NCI-H1092 (cell line): ENCODE measurements at places on chromosomes 2 and 18.

GRCh38 chr2:33287507-33288005, 188.9 kb upstream of the RASGRP3 start:
- DNase-seq: no peak

DNA sequence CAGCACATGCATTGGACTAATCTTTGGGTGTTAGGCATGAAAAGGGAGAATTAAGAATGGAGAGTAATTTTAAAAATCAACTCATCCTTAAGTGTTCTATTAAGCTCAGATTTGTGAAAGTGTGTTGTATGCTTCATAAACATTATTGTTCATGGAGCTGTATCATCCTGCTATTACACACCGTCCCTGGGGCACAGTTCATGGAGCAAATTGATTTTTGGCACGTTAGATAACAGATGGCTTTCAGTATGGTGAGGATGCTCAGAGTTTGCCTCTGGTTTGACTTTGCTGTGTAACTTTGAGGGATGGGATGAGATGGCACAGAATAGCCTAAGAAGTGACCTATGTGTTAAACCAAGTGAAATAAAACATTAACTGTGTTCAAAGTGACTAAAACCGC, 97.1 kb downstream of the MGAT5 start:
- no peak for DNase-seq

DNA sequence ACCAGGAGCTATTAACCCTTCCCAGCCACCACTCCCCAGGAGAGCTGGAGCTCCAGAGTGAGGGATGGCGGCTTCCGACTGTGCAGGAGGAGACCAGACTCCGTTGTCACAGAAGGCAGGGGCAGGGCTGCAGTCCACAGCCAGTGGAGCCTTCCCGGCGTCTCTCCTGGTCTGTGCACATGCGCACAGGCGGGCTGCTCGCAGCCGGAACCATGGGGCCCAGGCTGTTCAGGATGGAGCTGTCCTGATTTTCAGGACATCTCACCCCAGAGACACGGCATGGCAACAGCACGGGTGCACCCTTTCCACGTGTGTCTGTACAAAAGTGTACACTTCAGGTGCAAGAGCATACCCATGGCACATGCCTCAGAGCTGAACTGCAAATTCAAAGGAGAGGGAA, 28.9 kb downstream of the EIPR1 start:
- DNase-seq: peak; percentile 44

DNA sequence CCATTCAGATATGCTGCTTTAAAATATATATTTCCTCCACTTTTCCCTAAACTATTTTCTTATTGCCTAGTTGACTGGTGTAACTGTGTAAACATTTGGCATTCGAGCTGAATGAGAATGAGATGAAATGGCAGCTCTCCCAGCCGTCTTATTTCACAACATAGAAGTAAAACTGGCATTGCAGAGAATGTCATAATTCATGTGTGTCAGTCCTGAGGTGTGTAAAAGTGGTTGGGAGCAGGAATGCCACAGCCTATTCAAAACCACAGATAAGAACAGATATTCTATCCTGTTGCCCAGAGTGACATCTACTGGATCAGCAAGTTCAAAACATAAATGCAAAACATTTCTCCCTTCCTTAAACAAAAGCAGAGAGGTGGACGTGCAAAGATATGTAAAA, 565.5 kb upstream of the CHAC2 start:
- DNase-seq: no peak

DNA sequence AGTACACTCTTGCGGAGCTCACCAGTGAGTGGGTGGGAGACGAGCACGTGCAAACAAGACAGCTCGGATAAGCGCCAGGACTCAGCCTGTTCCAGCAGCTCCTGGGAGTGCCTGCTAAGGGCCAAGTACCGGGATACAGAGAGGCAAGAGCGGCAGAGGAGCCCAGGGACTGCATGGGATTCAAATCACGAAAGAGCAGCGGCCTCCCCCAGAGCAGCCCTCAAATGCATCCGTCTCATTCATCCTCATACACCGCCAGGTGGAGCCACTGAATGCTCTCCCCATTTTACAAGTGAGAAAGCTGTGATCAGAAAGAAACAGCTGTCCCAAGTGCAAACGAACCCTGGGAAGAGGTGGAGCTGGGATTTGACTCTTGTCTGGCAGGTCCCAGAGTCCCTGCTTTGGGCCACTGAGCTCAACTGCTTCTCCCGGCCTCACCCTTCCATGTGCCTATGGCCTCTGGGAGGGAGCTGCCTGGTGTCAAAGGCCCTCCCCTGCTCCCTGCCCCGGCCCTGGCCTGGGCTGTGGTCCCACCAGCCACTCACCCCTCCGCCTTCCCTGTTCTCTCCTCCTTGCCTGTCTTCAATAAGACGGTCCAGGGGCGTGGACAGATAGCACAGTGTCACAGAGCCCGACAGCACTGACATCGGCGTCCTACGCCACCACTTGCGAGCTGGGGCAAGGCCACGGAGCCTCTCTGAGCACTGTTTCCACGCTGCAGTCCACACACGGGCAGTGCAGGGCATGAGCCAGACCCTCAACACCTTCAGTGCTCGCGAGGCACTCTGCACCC, 72.8 kb upstream of the TAF1B start:
- peak; percentile 31 for DNase-seq

GRCh38 chr2:7438855-7439254, 521.6 kb downstream of the RNF144A start:
- no peak for DNase-seq

- no peak for DNase-seq
Measured at GRCh38 chr2:28349546-28350165, 43.0 kb upstream of the FOSL2 start.

DNA sequence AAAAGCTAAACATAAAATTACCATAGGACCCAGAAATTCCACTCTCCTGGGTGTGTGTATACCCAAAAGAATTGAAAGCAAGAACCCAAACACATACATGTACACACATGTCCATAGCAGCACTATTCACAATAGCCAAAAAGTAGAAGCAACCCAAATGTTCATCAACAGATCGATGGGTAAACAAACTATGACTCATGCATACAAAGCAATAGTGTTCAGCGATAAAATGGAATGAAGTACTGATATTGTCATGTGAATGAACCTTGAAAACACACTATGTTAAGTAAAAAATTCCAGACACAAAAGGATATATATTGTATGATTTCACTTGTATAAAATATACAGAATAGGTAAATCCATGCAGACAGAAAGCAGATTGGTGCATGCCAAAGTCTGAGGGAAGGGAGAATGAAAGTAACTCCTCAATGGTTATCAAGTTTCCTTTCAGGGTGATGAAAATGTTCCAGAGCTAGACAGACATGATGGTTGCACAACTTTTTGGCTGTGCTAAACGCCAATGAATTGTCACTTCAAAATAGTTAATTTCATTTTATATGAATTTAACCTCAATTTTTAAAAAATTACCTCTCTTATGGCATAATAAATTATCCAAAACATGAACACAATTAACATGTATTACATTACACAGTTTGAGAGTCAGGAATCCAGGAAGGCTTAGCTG, 35.5 kb downstream of the GKN2 start:
- no peak for DNase-seq

GRCh38 chr2:180572346-180572745, 408.1 kb upstream of the UBE2E3 start:
- DNase-seq: no peak

GRCh38 chr2:37917281-37918228, 7.5 kb upstream of the RMDN2 start:
- no peak for DNase-seq

GRCh38 chr18:59273759-59274532, 692 bp upstream of the RAX start:
- DNase-seq: no peak

GRCh38 chr18:5447442-5447841, 96.4 kb downstream of the EPB41L3 start:
- no peak for DNase-seq

DNA sequence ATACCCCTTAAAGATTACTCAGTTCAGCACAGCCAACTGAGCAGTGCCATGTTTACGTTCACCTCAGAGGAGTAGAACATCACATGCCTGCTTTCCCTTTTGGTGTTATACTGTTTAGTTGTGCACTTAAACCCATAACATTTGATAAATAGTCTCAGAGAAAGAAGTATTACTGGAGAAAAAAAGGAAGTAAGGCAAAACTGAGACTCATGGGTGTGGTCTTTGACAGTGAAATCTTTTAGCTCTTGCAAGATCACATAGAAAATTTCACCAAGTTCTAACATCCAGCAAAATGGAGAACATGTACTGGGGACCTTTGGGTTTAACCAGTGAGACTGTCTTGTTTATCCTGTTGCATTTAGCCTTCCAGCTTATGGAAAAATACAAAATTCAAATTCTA, 5.6 kb downstream of the TANK start:
- DNase-seq: no peak
